ENCODE measurements at places on chromosomes 13 and 19. TPM values are rescaled to one million over a fixed set of nuclear protein-coding genes. Genes with fewer than 3 reads are reported as not detected.
A peak's percentile ranks its signal among the peaks of the same experiment; 100 is the strongest.

GTF2F1 gene
- 100 TPM for total RNA-seq

SMIM17 gene
- 0.76 TPM for total RNA-seq

LILRB4 gene
- total RNA-seq: not detected

ATP4B gene
- total RNA-seq: not detected

NOP53 gene
- total RNA-seq: 172 TPM

GRIN2D gene
- total RNA-seq: 11.4 TPM

CALR3 gene
- not detected for total RNA-seq

SAFB gene
- 171 TPM for total RNA-seq

COLGALT1 gene
- 91.3 TPM for total RNA-seq

DNA sequence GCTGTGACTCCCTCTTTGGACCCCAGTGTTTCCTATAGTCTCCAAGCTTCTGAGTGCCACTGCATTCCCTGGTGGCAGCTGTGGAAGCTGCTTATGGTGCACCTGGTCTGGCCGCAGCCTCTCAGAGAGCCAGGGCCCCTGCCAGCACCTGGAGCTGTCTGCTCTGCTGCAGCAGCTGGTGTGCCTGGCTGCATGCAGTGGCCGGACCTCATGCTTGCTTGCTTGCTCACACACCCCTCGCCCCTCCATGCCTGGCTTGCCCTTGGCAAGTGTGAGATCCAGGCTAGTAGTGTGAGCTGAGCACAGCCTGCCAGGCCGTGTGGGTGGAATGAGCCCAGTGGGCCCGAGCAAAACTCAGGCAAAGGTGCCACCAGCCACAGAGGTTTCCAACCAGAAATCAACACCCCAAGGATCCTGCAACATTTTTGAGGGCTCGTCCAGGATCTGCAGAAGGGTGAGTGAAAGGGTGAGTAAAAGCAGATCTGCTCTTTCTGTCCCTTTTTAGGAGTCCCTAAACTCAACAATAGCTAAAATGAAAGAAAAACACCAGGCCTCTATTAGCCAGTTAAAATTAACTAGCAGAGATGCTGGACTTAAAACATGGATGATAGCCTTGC lies 7.6 kb upstream of the MLLT1 start:
- no peak for DNase-seq

DNA sequence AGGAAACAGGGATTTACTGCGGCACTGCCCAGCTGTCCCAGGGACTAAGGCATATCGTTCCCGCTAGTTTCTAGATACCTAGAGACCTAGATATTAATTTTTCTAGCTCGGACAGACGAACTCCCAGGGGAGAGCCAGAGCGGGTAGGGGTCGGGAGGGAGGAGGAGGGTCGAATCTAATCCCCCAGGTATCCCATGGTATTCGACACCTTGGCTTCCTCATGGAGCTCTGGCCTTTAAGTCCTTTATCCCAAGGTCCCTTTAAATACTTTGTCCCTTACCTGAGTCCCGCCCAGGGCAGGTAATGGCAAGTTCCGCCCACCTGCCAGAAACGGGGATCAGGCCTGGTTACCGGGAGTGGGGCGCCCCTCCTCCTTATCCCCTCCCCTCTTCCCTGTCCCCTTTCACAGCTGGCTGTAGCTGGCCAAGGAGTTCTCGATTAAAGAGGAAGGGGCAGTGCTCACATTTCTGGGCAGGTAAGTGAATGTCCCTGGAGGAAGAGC lies at the start of gene PRRG2:
Gene PRRG2 (plus strand): TSS at position 310 of the 502 bp plus-strand sequence. CDS start 1,904 bp downstream, outside the sequence.
- no peak for DNase-seq

- peak; percentile 28 for DNase-seq
Observed at GRCh38 chr19:14218620-14219330, 12.8 kb upstream of the ADGRL1 start.

GRCh38 chr19:17244618-17245534 lies 843 bp downstream of the NR2F6 start:
- DNase-seq: no peak

GRCh38 chr13:102658660-102659059 lies 36.2 kb downstream of the METTL21C start:
- no peak for DNase-seq

DNA sequence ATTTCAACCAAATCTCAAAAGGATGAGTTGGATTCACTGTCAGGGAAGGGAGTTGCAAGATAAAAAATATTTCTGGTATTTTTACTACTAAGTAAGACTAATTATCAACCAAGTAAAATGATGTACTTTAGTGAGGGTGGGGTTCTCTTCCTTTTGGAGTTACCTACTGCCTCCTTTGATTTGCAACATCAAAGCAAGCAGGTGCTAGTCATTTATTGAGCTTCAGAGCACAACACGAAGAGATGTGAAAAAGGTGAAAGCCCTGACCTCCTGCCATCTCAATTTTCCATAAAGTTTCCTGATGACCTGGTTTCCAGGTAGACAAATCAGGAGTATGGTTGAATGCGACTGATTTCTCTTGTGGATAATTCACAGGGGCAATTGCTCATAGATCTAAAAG lies 96.0 kb downstream of the CDADC1 start:
- DNase-seq: no peak

DNA sequence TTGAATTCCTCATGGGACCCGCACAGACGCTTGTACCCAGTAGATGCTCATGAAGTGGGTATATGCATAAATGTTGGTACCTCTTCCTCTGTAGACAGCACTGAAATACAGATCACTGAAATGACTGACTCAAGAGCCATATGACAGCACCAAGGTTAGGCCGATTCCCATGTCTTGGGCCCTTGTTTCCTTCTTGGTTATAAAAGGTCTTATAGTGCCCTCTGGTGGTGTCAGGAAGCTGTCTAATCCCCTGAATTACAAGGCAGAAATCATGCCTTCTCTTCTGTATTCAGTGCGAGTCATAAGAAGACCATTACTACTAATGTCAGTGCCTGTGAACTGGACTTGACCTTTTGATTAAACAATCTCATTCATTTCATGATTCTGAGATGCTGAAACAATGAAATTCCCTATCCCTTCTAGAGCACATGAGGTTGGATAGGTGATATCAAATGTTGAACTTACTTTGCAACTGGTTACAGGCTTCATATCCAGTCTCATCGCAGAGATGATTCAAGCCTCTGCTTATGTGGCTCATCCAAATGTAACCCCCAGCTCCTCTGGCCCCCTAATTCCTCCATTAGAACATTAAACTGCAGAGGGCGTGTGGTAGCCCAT lies 59.7 kb downstream of the SPATA13 start:
- peak; percentile 88 for DNase-seq

DNA sequence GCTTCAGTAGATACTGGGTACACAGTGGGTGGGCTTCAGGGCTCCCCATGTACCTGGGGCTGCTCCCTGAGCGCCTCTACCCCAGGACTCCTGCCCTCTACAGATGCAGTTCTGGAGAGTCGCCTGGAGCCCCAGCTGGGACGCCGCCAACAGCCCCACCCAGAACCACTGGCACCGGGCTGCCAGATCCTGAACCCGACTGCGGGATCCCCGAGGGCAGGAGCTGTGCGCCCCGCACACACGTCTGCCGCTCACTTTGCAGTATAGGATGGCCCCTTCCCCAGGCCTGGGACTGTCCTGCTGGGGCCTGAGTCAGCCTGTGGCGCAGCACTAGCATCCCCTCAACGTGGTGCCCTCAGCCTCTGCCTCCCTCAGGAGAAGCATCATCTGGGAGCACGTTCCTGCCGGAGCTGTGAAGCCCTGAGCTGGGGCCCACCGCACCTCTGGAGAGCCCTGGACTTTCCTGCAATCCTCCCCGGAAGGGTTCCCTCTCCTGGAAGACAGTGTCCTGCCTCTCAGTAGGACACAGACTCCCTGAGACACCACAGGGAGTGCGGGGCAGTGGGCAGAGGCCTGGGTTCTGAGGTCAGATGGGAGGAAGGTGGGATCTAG lies 3.7 kb downstream of the REXO1 start:
- no peak for DNase-seq

DNA sequence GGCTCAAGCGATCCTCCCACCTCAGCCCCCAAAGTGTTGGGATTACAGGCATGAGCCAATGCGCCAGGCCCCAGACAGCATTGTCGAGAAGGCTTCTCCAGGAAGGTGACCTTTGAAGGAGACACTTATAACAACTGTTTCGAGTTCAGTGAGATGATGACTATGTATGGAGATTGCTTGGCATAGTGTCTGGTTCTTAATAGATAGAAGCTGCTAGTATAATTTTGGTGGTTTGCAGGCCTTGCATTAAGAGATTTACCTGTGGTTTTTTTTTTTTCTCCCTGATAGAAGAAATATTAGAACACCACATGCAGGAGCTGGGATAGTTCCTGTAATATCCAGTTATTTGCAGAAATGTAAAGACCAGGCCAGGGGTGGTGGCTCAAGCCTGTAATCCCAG lies 3.7 kb downstream of the MARCHF2 start:
- DNase-seq: no peak

Measured in A673 (cell line).